ENCODE measurements at places on chromosomes 5 and 9.

DNA sequence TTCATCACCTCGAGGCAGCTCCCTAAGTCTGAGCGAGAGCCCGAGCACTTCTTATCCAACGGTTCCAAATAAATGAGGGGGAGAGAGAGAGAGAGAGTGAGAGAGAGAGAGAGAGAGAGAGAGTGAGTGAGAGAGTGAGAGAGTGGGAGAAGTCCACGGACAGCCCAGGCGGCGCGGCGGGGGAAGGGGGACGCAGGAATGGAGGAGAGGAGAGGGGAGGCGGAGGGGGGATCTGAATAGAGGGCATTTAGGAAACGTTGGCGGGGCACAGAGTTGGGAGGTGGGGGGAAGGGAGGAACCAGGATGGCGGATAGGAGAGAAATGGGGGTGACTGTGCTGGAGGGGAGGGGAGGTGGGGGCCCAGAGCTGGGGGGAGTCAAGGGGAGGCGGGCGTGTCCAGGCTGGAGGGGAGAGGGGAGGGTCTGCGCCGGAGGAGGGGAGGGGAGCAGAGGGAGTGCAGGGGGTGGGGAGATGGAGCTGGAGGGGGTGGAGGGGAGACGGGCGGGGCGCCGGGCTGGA lies 398 bp upstream of the BASP1 start:
- DNase-seq = peak; percentile 19

DNA sequence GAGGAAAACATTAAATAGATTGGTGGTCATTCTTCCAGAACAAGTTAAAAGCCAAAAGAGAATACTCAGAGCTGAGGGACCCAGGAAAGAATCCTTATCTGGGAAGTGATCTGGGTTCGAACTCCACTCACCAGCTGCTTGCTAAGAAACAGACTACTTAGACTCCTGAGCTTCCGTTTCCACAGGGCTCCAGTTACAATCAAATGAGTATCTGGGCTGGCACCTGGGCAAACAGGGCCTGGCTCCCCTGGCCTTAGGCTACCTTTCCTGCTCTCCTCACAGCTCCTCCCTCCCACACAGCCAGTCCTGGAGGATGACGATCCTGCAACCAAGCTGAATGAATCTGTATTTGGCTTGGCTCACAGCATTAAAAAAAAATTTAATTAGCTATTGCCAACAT lies 2.5 kb downstream of the MAPK9 start:
- no peak for DNase-seq

DNA sequence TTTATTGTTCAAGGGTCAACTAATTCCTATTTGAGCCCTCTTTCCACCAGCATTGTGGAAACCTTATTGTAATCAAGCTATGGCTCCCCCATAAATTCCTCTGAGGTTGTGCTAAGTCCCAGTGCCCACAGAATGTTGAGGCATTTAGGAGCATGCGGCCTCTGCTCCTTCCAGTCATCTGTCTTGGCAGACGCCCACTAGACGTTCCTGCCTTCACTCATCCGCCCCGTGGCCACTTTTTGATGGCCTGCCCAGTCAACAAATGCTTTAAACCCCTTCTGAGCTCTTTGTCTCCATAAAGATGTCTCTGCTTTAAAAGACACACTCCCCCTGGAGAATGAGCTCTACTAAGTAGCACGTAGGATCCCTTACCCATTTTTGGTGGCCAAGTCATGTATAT lies 104.7 kb downstream of the GAS1 start:
- DNase-seq = no peak

GRCh38 chr5:127943061-127943371 lies 140.6 kb upstream of the SLC12A2 start:
- no peak for DNase-seq

DNA sequence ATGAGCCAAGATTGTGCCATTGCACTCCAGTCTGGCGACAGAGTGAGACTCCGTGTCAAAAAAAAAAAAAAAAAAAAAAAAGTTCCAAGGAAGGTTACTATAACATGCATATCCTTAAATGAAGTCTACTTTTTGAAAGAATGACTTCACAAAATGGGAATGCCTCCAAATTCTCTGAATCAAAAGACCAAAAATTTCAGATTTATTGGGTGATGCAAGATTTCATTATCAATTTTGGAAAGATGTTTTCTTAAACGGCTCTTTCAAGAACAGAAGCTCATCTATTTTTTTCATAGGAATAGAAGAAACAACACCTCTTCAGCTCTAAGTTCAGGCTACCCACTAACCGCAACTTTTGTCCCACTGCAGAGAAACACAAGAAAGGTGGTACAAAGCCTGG lies 69.9 kb downstream of the AUH start:
- DNase-seq = no peak

GRCh38 chr9:85061969-85062368 lies 392.4 kb downstream of the NTRK2 start:
- no peak for DNase-seq

DNA sequence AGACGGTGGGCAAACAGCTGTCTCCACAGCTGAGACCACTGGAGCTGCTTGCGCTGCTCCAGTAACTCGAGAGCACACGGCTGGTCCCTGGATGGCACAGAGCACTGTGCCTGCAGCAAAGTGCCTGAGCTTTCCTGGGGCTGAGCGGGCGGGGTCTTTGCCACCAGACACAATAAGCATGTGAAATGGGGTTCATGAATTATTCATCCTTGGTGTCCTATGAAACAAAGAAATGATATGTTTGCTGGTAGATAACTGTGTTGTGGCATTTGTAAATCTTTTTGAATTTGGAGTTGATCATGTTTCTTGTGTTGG lies 151.7 kb upstream of the MPDZ start:
- DNase-seq = peak; percentile 60

DNA sequence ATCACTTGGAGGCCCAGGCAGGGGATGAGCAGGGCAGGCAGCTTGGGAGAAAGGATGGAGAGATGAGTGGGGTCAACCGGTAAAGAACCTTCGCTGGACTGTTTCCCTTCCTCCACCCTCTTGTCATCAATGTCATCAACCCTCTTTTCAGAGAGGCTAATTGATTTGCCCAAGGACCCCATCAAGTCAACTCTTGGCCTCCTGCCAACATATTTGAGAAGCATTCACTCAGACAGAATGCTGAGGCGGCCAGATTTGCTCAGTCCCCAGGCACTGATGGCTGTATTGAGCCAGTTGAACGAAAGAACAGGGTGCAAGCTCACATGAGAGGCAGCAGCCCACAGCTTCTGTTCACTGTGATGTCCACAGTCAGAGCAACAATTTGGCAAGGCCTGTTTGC lies 193.5 kb downstream of the RFK start:
- DNase-seq = no peak

All from head of caudate nucleus (tissue), 42 donors.